NCI-H187 treated with DMSO at 0.1 percent for 48 hours (cell line): ENCODE measurements at places on chromosomes 6 and 20.

GRCh38 chr6:89989742-89990141 lies 95.5 kb downstream of the GJA10 start:
- DNase-seq, result no peak

DNA sequence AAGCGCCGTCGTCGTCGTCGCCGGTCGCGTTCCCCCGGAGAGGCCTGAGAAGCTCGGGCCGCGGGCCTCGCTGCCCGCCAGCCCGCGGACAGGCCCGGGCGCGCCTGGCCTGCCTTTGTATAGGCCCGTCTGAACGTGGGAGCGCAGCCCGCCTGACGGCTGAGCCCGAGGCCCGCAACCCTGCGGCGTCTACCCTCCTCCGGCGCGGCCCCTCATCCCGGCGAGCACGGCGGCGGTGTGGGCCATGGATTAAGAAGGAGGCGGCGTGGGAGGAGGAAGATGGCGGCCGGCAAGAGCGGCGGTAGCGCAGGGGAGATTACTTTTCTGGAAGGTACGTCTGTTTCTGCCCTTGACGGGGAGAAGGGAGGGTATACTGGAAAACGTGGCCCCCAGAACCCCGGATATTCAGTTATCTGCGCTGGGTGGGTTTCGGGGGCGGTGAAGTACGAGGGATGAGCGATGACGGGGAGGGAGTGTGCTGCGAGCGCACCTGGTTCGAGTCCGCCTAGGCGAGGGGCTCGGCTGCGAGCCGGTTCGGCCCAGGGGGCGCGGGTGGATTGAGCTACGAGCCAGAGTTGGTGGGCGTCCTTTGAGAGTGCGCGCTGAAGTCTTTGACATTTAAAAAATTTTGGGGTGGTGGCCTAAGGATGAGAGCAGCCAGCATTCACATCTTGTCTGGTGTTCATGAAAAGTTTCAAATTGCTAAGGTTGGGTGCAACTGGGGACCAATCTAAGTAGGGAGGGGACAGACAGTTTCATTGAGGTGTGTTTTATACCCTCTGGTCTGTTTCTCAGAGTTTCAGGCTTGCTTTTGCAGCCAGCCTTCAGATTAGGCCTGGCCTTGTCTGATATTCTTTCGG lies 796 bp downstream of the SENP6 start:
- DNase-seq, result no peak

DNA sequence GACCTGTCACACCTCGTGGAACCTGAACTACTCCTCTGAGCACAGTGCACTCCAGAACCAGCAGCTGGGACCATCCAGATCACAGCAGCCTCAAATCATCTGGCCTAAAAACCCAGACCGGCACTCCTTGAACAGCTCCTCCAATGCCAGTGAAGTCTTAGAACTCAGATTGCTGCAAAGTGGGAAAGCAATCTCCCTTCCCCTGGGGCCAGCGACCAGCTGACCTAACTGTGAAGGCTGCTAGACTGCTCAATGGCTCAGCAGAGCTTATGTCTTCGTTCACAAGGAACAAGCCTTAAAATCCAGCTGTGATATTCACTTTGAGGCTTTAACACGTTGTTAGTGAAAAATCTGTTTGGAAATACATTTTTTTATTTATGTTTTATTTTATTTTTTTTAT lies 243.2 kb downstream of the ANKRD60 start:
- DNase-seq, result no peak

- DNase-seq, result no peak
Observed at GRCh38 chr6:21804941-21805610, 211.5 kb downstream of the SOX4 start.

- DNase-seq, result no peak
Observed at GRCh38 chr6:25942561-25943147, 12.2 kb upstream of the SLC17A2 start.

DNA sequence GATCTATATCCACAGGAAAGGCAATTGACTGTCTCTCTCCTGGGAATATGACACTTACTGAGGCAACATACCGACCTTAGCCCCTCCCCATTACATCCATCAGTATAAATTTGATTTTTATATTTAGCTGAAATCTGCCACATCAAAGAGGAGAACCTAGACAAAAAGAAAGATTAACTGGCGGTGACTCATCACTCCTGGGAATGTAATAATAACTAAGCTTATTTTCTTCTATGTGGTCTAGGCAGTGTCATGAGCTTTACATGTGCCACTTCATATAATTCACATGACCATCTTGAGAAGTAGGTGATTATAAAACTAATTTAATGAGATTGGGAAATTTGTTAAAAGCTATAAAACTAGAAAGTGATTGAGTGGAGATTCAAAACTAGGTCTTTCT lies 520.0 kb upstream of the HS3ST5 start:
- DNase-seq, result no peak

DNA sequence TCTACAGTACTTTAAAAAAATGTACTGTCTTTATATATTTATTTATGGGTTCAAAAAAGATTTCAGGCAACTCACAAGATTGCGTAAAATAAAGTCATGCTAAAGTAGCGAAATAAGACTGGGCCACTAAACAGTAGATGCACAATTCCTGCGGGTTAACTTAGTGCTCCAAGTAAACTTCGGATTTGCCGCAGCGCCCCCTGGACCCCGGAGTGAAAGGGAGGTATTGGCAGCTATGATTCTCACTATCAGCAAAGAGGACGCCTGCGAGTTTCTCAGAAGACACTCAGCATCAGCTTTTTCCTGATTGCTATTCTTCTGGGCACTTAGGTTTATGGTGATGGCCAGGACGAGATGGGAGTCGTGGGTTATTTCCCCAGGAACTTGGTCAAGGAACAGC lies 1.4 kb downstream of the OTOR start:
- no peak for DNase-seq

DNA sequence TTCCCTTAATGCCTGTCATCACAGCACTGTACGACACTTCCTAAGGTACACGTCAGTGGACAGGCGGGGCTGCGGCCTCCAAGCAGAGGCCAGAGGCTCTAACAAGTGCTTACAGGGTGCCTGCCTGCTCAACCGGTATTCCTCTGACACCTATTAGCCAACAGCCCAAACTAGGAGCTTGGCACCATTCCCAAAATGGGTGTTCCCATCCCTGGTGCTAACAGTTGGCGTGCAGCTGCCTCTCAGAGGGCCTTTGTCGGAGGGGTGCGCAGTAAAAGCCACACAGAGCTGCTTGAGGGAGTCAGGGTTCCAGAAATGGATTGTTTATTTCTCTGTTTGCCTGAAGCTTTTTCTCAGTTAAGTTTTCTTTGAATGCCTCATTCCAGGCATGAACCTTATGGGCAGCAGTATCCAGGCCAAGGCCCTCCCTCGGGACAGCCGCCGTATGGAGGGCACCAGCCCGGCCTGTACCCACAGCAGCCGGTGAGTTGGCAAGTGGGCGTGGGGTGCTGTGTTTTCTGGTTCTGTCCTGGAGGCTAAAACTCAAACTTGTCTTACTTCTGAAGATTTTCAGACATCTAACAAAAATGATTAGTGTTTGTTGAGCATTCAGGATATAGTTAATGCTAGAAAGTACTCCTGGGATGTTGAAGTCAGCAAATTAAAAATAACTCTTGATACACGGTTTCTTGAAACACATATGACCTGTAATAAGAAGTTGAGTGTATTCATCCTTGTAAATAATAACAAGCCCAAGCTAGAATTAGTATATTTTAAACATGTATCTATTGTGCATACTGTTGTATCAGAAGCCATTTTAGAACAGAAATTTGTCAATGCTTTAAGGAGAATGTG lies 124.7 kb downstream of the TMEM242 start:
- DNase-seq, result no peak

- no peak for DNase-seq
Observed at GRCh38 chr6:144150710-144151657, 667 bp downstream of the STX11 start.

DNA sequence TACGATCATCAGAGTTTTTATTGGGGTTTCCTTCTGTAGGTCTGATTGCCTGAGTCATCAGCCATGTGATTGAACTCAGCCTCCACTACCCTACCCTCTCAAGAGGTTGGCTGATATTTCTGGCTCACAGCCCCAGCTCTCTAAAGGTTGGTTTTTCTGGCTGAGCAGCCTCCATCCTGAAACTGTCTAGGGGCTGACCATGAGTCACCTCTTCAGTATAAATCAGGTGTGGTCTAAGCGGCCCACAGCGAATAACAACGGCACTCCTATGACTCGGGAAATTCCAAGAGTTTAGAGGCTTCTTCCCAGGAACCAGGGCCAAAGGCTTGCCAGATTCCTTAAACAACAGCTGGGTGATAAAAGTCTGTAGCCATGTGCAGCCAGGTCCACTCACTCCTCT lies 115.5 kb downstream of the SOD2 start:
- DNase-seq, result no peak

GRCh38 chr20:20680991-20681508 lies 31.4 kb downstream of the RALGAPA2 start:
- DNase-seq, result no peak

DNA sequence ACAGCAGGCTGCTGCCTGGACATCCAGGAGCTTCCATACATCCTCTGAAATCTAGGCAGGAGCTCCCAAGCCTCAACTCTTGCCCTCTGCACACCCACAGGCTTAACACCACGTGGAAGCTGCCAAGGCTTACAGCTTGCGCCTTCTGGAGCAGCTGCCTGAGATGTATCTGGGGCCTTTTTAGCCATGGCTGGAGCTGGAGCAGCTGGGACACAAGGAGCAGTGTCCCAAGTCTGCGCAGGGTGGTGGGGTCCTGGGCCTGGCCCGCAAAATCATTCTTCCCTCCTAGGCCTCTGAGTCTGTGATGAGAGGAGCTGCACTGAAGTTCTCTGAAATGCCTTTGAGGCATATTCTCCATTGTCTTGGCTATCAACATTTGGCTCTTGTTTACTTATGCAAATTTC lies 255.0 kb downstream of the DLL1 start:
- DNase-seq, result no peak

DNA sequence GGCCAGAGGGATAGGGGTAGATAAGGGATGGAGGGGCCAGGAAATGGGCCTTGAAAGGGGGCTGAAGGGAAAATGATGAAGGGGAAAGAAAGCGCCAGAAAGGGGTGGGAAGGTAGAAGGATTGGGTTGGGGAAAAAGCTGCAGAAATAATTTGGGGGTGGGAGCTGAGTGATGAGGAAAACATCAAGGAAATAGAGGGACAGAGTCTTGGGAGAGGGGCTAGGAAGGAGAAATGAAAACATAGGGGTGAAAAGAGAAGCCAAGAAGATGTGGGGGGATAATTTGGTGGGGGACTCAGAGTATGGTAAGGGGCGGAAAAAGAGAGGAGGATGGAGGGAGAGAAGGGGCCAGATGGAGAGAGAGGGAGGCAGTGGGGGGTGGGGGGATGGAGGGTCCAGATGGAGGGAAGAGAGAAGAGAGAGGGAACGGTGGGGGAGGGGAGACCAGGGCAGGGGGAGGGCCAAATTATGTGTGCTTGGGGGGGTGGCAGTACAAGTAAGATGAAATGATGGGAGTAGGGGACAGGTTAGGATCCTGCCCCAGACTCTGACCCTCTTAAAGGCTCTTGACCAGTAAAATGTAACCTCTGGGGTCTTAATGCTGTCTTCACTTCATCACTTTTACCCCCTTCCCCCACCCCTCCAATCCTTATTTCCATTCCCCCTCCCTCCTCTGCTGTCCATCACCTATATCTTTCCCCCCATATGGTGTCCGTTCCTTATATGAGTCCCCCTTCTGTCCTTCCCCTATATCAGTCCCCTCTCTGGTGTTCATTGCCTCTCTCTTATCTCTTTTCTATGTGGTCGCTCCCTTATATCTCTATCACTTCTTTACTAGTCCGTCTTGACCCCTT lies 852 bp downstream of the SYNGAP1 start:
- DNase-seq, result no peak

DNA sequence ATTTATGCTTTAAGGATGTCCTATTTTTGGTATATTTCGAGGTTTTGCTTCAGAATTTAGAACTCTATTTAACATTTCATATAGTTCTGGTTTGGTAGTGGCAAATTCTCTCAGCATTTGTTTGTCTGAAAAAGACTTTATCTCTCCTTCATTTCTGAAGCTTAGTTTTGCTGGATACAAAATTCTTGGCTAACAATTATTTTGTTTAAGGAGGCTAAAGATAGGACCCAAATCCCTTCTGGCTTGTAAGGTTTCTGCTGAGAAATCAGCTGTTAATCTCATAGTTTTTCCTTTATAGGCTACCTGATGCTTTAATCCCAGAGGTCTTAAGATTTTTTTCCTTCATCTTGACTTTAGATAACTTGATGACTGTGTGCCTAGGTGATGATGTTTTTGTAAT lies 162.7 kb upstream of the B3GAT2 start:
- no peak for DNase-seq

- DNase-seq, result no peak
Observed at GRCh38 chr6:149754548-149754947, 5.0 kb downstream of the PCMT1 start.

DNA sequence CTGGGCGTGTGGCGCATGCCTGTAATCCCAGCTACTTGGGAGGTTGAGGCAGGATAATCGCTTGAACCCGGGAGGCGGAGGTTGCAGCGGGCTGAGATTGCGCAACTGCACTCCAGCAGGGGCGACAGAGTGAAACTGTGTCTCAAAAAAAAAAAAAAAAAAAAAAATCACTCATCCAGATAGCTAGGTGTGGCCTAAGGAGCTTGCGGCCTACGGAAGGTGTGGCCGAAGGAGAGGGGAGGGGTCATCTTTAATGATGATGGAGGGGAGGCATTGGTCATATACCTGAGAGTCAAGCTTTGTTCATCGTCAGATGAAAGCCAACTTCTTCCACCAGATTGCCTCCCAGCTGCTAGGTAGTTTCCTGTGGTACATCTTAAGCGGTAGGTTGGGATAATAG lies 801 bp upstream of the PPARD start:
- no peak for DNase-seq

DNA sequence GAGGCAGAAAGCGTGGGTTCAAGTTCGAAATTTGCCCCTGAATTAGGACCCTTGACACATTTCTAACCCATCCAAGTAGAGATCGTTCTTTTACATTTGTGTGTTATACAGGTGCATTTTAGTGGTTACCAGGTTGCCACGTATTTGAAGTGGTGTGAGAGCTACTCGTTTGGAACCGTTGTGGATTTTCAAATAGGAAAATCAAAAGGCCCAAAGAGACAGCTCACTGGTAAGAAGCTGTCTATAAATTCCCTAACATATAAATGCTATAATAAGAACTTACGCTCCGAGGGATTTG lies 1.6 kb upstream of the REV3L start:
- DNase-seq, result peak; percentile 30

GRCh38 chr20:32986331-32986966 lies 17.8 kb downstream of the SUN5 start:
- no peak for DNase-seq

DNA sequence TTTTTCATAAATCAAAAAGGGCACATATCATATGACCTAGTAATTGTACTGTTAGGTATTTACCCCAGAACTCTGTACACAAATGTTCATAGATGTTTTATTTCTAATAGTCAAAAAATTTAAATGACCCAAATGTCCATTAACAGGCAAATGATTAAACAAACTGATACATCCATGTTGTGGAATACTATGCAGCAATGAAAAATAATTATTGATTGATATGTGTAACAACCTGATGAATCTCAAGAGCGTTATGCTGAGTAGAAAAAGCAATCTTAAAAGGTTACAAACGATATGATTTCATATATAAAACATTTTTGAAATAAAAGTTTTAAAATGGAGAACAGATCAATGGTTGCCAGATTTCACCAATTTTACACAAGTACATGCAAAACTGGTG lies 18.1 kb downstream of the HTR1B start:
- DNase-seq, result no peak
